Stimulated activated CD8-positive, alpha-beta memory T cell treated with anti-CD3 and anti-CD28 coated beads, Interleukin-15, amount 100 ng/mL, for 24 hours (primary cell): ENCODE measurements at places on chromosomes 1 and 21.

- DNase-seq: no peak
These were observed 55.0 kb upstream of the MACF1 start for GRCh38 chr1:39149509-39149908.

DNA sequence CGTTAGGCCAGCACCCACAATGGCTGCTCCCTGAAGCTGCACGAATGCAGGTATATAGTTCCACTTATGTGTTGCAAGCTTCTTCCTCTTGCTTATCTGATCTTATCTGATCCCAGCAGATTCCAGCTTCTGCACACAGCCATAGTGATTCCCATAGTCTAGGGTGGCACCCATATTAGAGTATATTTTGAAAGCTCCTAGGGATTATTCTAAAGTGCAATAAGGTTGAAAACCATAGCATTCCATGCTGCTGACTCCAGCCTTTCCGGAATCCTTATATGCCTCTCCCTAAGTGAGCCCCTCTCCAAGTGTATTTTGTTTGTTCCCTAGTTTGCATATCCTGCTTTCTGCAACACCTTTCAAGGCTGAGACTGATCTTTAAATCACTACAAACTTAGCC lies 432.0 kb downstream of the SETD4 start:
- DNase-seq: no peak

GRCh38 chr1:156244712-156245111 lies 2.7 kb downstream of the BGLAP start:
- no peak for DNase-seq

- no peak for DNase-seq
These were observed 164.7 kb downstream of the LTN1 start for GRCh38 chr21:28828021-28828420.

DNA sequence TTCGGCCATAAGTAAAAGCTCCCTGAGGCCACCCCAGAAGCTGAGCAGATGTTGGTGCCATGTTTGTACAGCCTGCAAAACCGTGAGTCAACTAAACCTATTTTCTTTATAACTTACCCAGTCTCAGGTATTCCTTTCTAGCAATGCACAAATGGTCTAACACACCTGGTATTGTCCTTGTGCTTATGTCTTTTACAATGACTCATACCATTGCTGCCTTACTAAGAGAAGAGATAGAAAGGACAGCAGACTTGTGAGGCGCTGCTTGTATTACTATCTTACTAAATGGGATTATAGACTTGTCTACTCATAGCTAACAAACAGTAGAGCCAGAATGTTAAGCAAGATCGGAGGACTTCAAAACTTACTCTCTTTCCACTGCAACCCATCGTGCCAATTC lies 18.5 kb upstream of the CYYR1 start:
- no peak for DNase-seq

- DNase-seq: no peak
These were observed 4.5 kb upstream of the IER5 start for GRCh38 chr1:181083842-181084605.

DNA sequence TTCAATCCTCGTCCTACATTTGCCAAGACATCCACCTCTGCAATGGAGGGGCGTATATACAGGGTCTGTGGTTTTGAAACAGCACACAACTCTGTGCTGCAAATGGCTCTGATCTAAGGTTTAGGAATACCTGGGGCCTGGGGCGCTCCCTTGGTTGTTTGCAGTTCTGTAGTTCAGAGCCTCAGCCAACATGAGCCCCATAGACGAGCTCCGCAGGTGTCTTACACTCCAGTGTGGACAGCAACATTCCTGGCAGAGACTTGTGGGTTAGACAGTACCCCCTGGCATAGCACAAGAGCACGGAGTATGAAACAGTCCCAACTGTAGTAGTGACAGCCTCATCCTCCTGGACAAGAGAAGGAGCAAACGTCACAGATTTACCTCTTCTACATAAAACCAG lies 120.3 kb upstream of the BARHL2 start:
- DNase-seq: no peak

GRCh38 chr1:71693581-71693980 lies 588.8 kb downstream of the NEGR1 start:
- DNase-seq: no peak

DNA sequence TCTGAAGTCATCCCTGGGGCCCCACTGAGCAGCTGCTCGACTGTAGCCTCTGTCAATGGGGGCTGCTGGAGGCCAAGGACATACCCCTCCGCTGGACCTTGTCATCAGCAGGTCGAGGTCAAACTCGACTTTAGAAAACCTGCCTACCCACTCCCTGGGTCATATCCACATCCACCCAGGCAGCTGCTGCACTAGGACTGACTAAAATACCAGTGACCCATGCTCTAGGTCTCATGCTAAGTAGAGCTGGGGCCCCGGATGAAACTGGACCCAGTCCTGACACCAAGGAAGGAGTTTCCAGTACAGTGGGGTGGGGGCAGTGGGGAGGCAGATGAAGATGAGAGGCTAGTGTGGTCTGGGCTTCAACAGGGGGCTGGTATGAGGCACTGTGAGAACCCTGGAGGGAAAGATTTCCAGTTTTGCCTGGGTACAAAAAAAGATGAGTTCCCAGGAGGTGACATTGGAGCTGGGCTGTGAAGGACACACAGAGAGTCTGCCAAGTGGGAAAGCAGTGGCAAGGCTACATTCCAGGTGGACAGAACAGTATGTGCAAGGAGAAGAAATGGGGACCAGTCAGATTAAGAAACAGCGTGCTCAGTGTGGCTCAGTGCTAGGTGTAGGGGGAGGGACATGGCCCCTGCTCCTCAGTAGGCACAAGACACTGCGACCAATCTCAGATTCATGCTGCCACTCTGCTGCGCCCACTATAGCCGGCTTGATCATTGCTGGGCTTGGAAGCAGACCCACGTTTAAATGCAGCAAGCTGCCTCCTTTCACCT lies 12.4 kb downstream of the SLC2A1 start:
- DNase-seq: no peak

- DNase-seq: no peak
These were observed 140.6 kb upstream of the SAMSN1 start for GRCh38 chr21:14686466-14687267.

DNA sequence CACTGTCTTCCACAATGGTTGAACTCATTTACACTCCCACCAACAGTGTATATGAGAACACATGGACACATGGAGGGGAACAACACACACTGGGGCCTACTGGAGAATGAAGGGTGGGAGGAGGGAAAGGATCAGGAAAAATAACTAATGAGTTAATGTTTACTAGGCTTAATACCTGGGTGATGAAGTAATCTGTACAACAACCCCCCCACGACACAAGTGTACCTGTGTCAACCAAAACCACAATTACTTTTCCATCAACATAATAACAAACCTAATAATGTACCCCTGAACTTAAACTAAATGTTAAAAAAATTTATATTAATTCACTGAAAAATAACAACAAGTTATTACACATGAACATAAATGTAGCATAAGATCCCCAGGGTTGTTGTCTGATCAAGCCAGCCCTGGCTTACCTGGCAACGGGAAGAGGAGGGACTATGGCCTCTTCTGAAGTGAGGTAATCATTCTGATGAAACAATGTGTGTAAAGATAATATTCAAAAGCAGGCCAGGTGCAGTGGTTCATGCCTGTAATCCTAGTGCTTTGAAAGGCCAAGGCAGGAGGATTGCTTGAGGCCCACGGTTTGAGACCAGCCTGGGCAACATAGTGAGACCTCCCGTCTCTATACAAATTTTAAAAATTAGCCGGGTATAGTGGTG lies 40.8 kb upstream of the HEATR1 start:
- DNase-seq: no peak

- no peak for DNase-seq
These were observed 63.2 kb downstream of the FOXD2 start for GRCh38 chr1:47501069-47501468.

DNA sequence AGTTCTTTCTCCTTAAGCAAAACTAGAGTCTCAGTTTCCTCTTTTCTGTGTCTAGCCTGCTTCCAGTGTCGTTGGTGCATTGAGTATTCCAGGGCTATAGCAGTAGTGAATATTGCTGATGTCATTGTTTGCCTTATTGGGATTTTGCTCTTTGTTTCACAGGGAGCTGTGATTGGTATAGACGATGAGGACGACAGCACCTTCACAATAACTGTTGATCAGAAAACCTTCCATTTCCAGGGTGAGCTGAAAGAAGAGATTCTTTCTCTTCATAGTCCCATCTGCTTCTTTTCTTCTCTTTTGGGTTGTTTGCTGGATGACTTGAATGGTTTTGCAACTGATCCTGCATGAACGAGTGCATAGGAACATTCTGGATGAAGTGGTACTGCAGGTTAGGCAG lies 52.4 kb downstream of the OSBPL9 start:
- no peak for DNase-seq

DNA sequence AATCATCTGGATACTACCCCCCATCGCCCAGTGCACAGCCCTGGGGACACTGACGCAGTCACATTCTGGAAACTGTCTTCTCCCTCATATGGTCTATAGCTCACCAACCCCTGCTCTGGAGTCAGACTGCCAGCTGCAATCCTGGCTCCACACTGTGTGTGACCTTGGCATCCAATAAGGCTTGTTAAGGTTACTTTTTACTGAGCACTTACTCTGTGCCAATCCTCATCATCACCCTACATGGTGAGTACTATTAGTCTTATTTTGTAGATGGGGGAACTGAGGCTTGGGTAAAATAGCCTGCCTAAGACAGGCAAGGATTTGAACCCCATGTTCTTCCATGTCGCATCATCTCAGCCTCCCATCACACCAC lies 34.9 kb downstream of the AHDC1 start:
- no peak for DNase-seq

- no peak for DNase-seq
These were observed 18.4 kb downstream of the HIPK1 start for GRCh38 chr1:113947388-113948107.

- no peak for DNase-seq
These were observed 70.0 kb downstream of the PLD5 start for GRCh38 chr1:242454262-242455051.

DNA sequence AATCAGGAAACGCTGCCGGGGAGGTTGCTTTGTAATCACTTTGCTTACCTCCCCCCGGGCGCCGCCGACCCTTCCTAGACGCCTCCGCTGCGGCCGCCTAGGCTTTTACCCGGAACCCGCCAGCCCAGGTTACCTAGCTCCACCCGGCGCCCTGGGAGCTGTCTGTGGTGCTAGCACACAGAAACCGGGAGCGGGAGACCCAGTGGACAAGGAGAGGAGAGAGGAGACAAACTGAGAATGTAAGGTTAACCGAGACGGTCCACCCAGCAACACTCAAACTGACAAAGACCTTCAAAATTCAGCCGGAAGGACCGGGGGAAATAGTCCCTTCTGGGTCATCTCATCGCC lies 9.8 kb downstream of the BARHL2 start:
- no peak for DNase-seq

GRCh38 chr1:54124472-54124871 lies 28.3 kb downstream of the CDCP2 start:
- no peak for DNase-seq

DNA sequence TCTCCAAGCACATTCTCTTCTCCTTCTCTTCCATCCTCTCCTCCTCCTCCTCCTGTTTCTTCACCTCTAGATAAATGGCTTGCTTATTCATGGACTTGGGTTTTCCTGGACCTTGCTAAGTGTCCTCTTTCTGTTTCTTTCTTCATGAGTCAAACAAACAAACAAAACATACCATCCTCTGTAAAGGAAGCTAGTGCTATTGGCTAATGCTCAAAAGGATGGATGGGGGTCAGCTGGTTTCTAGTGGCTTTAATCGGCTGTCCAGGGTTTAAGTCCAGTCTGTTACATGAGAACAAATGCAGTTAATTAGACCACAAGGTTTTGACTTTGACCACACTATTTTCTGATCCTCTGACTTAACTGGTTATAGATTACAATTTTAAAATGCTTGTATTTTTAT lies 83.8 kb upstream of the TSPAN2 start:
- no peak for DNase-seq
